ENCODE measurements at places on chromosomes 1 and 21. TPM values are rescaled to one million over a fixed set of nuclear protein-coding genes. Genes with fewer than 3 reads are reported as not detected.

The PADI2 gene
- total RNA-seq: 0.07 TPM

The IVL gene
- not detected for total RNA-seq

The ZNF648 gene
- not detected for total RNA-seq

The SERPINC1 gene
- total RNA-seq: not detected

The CATSPERE gene
- 0.08 TPM for total RNA-seq

The GPR52 gene
- 3.1 TPM for total RNA-seq

The HLX gene
- total RNA-seq: 5.1 TPM

The PLA2G2F gene
- total RNA-seq: not detected

The MAGI3 gene
- total RNA-seq: 3.2 TPM

The GJA5 gene
- total RNA-seq: not detected

The ARHGAP30 gene
- 149 TPM for total RNA-seq

The IFI44 gene
- total RNA-seq: 26.9 TPM

The RALGPS2 gene
- 1.6 TPM for total RNA-seq

The UTP11 gene
- total RNA-seq: 106 TPM

The PTPN7 gene
- 597 TPM for total RNA-seq

The LCE2B gene
- not detected for total RNA-seq

The SIM2 gene
- 0.47 TPM for total RNA-seq

The PLA2G4A gene
- total RNA-seq: 0.21 TPM

The BLACAT1 gene
- 0.16 TPM for total RNA-seq

The BTBD19 gene
- total RNA-seq: 22.6 TPM

The CHIA gene
- total RNA-seq: not detected

The ENAH gene
- 0.05 TPM for total RNA-seq

The SELENBP1 gene
- not detected for total RNA-seq

The TSPEAR gene
- total RNA-seq: not detected

The DNAJC6 gene
- 6.2 TPM for total RNA-seq

The TMEM200B gene
- 0.56 TPM for total RNA-seq

The LYPD8 gene
- total RNA-seq: not detected

The DESI2 gene
- 31.1 TPM for total RNA-seq

The BNIPL gene
- total RNA-seq: 0.70 TPM

The WDTC1 gene
- total RNA-seq: 18.4 TPM

The PLPP3 gene
- not detected for total RNA-seq

The AVPR1B gene
- not detected for total RNA-seq

The C2CD4D gene
- total RNA-seq: 1.2 TPM

The GSTM5 gene
- total RNA-seq: not detected

The OR2T29 gene
- not detected for total RNA-seq

The IL6R gene
- total RNA-seq: 5.0 TPM

The PAPPA2 gene
- total RNA-seq: 0.10 TPM

The PADI4 gene
- 0.17 TPM for total RNA-seq

The MYBPH gene
- not detected for total RNA-seq

The TNFRSF8 gene
- total RNA-seq: 27.9 TPM

The TENT5C gene
- total RNA-seq: 4.9 TPM

The CACNA1S gene
- total RNA-seq: not detected

The RIPK4 gene
- not detected for total RNA-seq

The DCST1 gene
- not detected for total RNA-seq
